NCI-H226 (cell line): ENCODE measurements at places on chromosomes 3 and 15.

DNA sequence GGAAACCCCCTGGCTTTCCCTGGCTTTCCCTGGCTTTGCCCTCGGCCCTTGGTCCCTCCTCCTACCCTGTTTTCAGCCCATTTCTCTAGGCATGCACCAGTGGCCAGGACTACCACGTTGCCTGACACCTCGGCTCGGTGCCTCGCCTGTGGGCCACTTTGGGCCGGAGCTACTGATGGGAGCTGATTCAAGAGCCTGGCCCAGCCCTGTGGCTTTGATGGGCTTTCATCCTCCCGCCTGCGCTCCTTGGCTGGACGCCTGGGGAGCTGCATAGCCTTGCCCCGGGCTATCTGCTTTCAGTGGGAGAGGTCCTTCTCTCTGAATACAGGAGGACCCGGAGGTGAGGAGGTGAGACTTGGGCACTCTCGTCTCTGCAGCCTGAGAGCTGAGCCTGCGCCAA lies 192.7 kb upstream of the HES1 start:
- no peak for DNase-seq

- no peak for DNase-seq
These were observed 22.7 kb downstream of the ATRIP start for GRCh38 chr3:48469046-48469915.

- DNase-seq = peak; percentile 84
These were observed 2.1 kb upstream of the CCDC80 start for GRCh38 chr3:112642912-112643506.

DNA sequence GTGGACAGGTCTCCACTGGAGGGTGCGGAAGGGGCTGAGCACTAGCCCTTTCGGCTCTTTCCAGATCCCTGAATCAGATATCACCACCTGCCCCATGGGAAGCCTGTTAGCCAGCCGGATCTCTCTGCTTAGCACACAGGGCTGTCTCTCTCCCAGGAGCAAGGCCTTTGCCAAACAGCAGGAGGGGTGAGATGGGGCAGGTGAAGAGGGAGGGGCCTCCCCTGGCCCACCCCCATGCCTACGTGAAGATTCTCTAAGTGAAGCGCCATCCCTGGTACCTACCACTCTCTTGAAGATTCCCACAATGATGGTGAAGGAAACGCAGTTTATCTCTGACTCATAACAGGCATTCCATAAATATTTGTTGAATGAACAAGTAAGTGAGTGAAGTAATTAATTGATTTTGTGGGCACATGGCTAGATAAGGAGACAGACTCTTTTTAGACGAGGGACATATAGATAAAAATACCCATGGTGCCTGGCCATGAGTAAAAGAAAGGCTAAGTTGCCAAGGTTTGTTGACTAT lies 19.6 kb upstream of the HCN4 start:
- DNase-seq = peak; percentile 100

GRCh38 chr3:184549796-184550577 lies 11.6 kb upstream of the EPHB3 start:
- no peak for DNase-seq

DNA sequence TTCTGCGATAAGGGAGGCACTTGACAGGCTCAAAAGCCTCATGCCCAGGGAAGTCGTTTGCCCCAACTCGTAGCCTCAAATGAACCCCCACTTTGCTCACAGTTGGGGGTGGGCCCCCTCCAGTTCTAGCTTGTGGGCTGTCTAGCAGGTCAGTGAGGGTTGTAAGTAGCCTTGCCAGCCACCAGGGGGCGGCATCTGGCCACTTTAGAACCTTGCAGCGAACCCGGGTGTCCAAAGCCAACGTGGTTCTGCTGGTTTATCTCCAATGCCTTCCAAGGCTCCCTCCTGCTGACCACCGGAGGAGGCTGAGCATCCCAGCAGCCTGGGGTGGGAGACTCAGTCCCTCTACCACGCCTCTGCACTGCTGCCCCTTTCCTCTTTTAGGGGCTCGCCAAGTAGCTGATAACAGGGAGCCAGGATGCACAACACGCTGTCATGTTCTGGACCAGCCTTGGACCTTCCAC lies 9.2 kb upstream of the RBSN start:
- DNase-seq = peak; percentile 38

DNA sequence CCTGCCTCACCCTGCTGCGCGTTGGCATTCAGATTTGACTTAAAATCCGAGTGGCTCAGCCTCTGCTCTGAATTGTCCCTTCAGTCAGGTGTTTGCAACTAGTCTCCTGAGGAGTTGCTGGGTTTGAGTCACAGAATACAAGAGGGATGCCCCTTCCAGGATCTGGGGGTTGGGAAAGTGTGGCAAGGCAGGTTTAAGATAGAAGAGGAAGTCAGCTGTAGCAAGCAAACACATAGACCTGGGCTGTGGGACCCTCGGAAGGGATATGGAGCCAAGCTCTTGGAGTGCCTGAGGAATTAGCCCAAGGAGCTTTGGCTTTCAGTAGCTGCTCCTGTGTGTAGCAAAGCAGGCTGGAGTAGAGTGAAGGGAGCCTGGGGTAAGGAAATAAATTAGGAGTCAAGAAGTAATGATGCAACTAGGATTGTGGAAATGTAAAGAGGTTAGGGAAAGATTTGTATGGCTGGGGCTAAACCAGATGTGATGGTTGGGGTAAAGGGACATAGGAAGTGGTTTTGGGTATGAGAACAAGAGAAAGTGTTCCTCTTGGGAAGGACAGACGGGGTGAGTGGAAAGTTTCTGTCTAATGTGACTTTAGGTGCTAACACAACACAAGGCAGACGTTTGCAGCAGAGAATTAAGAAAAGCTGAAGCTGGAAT lies 41.2 kb downstream of the RAB7A start:
- DNase-seq = no peak

DNA sequence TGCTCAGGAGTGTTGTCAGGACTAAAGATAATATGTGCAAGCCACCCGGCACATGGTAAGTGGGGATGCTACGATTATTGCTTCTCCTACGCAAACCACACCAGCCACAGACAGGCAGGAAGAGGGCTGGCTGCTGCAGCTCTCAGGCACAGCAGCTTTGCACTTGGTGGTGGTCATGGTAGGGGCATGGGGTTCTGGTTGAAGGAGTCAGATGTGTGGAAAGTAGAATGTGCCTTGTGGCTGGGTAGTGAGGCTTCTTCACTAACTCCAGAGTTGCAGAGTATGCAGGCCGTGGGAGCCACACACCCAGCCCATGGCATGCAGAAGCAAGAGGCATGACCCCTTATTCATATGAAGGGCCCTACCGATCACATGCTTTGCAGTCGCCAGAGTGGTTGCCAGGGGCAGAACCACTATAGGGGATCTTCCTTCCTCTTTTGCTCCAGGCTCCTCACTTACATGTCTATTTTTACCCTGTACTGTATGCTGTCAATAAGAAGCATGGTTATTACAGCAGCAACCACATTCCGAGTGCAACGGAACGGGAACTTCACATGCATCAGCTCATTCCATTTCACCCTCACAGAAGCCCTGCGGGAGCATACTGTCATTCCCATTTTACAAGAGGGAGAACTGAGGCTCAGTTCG lies 59.2 kb upstream of the HERC1 start:
- no peak for DNase-seq

DNA sequence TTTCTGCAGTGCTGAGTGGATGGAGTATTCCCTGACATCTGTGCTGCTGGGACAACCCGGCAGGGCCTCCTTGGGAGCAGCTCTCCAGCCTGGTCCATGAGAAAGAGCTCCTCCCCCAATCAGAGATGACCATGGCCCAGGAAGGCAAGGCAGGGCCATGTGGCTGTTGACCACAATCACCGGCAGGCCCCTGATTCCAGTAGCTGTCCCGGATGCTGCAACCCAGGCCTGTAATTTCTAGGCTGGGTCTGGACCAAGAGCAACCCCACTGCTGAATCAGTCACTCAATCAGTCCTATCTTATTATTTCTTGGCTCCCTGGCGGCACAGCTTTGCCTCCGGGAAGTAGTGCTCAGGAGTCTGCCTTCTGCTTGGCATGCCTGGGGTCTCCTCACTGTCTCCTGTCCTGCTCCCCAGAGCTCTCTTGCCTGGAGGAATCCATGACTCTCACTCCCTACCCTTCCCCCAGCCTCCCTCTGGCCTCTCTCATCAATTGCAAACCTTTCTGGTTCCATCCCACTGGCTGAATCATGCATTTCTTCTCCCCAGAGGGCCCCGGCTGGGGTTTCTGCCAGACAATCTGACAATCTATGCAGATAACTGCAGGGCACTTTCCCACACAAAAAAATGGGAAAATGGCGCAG lies 32.6 kb upstream of the ITGA11 start:
- no peak for DNase-seq

- DNase-seq = peak; percentile 9
These were observed 114.0 kb upstream of the POU1F1 start for GRCh38 chr3:87390353-87390752.

DNA sequence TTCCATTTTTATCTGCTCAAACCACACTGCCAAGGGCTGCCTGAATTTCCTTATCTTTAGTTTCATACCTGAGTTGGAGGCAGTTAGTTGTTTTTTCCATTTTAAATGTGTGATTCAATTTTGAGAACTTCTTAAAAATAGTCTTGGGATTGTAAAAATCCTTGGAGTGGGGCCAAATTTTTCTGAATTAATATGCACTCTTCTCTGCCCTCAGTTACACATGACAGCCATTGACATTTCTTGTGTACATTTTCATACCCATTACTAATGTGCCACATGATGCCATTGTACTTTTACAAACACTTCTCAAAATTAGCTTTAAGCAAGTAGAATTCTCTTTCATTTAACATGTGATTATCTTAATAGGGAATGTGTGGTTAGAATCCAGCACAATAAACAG lies 141.7 kb downstream of the C3orf38 start:
- DNase-seq = no peak

- DNase-seq = no peak
These were observed 23.7 kb downstream of the PPP2R3A start for GRCh38 chr3:135989242-135989641.

- DNase-seq = no peak
These were observed 77.1 kb downstream of the IQCH start for GRCh38 chr15:67331676-67332075.

- no peak for DNase-seq
These were observed 11.9 kb downstream of the WDR72 start for GRCh38 chr15:53747501-53748068.

DNA sequence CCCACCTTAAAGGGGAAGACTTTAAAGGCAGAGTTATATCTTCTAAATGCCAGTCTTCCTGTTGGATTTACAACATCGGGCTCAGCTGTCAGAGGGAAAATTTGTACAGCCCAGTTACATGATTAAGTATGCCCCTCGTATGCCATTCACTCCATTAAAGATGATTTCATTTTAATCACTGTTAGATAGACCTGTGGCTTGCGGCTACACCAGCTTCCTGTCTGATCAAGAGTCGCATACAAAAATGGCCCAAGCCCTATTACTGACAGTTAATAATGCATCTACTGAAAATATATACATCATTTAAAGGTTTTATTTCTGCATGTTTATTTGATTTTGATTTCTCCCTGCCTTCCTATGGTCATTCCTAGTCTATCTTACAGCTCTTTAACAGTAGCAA lies 7.1 kb downstream of the EIF4E3 start:
- DNase-seq = no peak

DNA sequence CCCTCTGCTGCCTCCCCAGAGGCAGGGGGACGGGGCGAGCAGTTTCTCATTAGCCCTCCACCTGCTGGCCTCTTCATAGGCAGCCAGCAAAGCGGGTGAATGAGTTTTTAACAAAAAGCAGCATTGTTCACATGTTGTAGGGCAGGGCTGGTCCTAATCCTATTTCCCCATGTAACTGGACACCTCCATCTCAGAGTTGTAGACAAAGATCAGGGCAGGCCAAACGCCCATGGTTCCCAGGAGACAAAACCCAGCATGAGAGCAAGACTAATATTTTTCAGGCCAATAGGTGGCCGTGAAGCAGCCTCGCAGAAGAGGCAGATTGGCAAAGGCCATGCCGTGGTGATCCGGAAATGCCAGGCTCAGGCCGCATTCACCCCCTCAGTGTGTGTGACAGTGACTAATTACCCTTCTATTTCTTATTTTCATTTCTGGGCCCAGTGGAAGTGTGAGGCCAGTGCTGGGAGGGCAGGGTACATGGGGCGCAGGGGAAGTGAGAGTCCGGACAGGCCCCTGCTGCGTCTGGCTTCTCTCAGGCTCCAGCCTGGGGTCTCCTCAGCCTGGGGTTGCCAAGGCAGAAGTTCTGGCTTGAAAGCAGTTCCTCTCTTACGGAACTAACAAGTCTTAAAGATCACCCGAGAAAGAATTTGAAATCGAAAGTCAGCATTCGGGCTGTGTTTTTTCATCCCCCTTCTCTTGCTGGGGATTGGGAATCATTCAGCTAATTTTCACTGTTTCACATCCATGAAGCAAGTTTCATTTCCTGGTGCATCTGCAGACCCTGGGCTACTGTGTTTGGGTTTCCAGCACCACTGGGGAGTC lies 64.8 kb downstream of the BOC start:
- no peak for DNase-seq

DNA sequence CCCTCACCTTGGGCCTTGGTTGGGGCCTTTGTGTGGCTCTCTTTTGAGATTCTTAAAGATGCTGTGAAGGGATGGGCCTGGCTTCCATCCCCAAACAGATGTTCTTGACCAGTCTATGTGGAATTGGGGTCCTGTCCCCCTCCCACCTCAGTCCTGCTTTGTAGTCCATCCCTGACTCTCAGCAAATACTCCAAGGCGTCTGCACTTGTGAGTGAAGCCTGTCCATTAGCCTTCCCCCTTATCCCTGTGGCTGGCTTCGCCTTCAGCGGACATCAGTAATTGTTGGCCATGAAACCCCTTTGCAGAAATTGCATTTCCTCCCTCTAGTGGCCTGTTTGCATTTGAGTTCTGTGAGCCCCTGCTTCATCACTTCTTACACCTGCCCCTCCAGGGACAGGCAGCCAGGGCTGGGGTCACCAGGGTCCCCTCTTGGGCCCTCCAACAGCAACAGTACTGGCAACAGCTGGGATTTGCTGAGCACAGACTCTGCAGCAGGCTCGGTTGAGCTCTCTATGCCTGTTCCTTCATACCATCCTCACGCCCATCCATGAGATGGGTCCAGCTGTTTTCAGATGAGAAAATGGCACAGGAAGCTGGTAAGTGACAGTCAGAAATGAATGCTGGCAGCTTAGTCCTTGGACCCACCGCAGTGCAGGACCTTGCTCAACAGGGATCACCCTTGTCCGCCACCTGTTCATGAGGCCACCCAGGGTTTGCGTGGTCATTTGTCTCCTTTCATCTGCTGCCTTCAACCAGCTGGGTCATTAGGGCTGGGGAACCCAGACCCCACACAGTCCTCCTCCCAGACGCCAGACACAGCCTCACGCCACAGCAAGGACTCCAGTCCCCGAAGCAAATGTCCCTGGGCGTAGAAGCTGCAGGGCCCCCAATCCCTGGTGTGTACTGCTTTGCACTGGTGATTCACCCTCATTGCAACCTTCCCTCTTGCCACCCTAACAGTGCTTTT lies 8.9 kb upstream of the LRRK1 start:
- DNase-seq = no peak
